ENCODE measurements at places on chromosomes 11 and 22. TPM values are rescaled to one million over a fixed set of nuclear protein-coding genes. Genes with fewer than 3 reads are reported as not detected.

The NFAM1 gene
- total RNA-seq, result 0.18 TPM

The OR6T1 gene
- total RNA-seq, result not detected

The UBE2L6 gene
- 69.2 TPM for total RNA-seq

The MAPK8IP1 gene
- 3.4 TPM for total RNA-seq

The C11orf16 gene
- total RNA-seq, result not detected

The MAJIN gene
- 1.5 TPM for total RNA-seq

The WT1 gene
- not detected for total RNA-seq

The OR8A1 gene
- not detected for total RNA-seq

The PRG3 gene
- not detected for total RNA-seq

The ASRGL1 gene
- total RNA-seq, result 0.98 TPM

The MUC5AC gene
- total RNA-seq, result not detected

The UCP3 gene
- total RNA-seq, result 5.7 TPM

The SPON1 gene
- total RNA-seq, result not detected

The PATE2 gene
- total RNA-seq, result not detected

The RBMXL2 gene
- total RNA-seq, result not detected

The GUCY1A2 gene
- total RNA-seq, result 0.07 TPM

The OR8D4 gene
- total RNA-seq, result not detected

The OR10A2 gene
- total RNA-seq, result not detected

The LUZP2 gene
- not detected for total RNA-seq

- no peak for DNase-seq
These were observed 30.4 kb downstream of the SEZ6L start for GRCh38 chr22:26199665-26200064.

DNA sequence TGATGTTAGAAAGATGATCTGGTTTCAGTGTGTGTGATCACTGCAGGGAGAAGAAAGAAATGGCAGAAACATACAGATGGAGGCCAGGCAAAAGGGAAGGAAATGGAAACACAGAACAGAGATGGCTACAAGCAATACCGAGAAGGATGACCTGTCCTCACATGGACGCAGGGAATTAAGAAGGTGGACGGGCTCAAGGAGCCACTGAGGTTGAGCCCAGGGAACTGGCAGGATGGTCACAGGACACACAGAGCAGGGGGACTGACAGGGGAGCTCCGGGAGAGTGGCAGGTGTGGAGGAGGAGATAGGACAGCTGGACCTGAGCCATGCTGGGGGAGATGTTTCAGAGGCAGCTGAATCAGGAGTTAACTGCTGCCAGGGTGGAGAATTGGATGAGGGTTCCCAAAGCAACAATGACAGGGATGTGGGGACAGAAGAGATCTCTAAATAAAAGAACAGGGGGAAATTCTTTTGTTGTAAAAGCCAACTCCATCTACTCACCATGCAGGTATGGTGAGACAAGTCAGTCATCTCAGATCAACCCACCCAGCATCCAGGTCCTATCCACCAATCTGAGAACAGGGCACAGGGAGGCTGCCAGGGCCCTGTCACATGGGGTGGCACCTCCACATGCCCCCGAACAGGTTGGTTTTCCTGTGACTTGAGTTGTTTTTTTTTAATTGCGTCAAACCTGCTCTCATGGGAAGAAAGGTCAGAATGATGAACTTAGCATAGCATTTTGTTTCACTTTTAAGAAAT, 26.3 kb downstream of the KLHL22 start:
- no peak for DNase-seq

DNA sequence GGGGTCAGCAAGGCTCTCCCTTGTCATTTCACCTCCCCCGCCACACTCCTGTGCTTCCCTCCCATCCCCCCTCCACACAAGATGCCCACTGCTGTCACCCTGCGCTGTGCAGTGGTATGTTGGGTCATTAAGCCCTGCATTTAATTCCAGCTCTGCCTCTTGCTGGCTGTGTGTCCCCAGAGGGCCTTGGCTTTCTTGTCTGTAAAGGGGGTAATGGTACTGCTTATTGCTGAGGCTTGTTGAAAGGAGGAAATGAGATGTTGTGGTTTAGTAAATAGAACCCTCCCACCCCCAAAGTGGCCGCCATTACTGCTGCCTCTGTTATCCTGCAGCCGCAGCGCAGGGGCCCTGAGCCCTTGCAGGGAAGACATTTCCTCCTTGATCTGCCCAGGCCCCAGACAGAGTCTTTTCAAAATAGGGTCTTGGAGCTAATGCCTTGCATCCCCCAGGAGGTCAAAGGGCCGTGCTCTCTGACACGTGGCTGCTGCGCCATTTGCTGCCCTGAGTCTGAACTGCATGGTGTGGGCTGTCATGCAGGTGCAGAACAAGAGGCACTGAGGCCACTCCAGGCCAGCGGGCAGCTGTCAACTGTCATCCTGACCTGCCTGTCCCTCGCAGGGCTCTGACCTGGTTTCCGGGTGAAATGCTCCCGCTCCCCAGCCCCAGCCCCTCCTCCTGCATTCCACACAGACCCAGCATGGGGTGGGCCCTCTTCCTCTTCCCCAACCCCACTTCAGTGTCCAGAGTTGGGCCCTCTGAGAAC, 18.7 kb downstream of the PVALB start:
- no peak for DNase-seq

- peak; percentile 3 for DNase-seq
These were observed 57.0 kb downstream of the SMIM38 start for GRCh38 chr11:69212798-69213110.

DNA sequence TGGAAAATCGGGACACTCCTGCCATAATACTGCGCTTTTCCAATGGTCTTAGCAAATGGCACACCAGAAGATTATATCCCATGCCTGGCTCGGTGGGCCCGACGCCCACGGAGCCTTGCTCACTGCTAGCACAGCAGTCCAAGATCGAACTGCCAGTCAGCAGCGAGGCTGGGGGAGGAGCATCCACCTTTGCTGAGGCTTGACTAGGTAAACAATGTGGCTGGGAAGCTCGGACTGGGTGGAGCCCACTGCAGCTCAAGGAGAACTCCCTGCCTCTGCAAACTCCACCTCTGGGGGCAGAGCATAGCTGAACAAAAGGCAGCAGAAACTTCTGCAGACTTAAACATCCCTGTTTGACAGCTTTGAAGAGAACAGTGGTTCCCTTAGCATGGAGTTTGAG, 15.6 kb downstream of the PTH start:
- no peak for DNase-seq

- no peak for DNase-seq
These were observed 92.6 kb upstream of the PDGFD start for GRCh38 chr11:104256525-104256924.

DNA sequence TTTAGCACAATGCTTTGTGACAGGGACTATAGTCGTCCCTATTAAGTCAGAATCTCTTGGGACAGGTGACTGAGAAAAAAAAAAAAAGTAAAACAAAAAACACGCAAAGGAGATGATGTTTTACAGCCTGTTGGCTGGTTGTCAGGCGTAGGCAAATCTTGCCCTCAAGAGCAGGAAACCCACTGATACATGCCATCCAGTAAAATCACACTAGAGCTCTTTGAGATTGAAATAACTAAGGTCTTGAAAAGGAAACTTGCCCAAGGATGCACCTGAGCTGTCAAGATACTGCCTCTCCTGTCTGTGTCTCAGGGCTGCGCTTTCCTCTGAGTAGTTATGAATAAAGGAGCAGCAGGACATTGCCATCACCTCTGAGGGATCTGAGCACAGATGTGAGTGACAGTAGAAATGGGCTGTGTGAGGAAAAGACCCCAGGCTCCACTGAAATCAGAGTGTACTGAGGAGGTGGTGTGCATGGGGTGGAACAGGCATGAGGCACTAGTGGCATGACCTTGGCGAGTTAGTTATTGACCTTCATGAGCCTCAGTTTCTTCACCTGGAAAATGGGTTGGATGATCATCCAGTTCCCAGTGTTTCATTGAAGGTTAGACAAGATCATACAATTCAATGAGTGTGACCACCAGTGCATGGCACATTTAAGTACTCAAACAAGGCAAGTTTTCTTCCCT, 23.3 kb downstream of the MICAL2 start:
- no peak for DNase-seq

- DNase-seq, result no peak
These were observed 39.5 kb downstream of the XRRA1 start for GRCh38 chr11:74909385-74909784.

DNA sequence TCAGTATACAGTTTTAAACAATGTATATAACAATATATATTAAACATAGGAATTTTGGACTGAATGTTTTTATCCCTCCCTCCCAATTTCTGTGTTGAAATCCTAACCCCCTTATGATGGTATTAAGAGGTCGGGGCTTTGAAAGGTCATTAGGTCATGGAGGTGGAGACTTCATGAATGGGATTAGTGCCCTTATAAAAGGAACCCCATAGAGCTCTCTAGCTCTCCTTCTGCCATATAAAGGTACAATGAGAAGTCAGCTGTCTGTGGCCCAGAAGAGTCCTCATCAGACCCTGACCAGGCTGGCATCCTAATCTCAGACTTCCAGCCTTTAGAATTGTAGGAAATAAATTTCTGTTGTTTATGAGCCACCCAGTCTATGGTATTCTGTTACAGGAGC, 6.5 kb downstream of the NNMT start:
- DNase-seq, result no peak

DNA sequence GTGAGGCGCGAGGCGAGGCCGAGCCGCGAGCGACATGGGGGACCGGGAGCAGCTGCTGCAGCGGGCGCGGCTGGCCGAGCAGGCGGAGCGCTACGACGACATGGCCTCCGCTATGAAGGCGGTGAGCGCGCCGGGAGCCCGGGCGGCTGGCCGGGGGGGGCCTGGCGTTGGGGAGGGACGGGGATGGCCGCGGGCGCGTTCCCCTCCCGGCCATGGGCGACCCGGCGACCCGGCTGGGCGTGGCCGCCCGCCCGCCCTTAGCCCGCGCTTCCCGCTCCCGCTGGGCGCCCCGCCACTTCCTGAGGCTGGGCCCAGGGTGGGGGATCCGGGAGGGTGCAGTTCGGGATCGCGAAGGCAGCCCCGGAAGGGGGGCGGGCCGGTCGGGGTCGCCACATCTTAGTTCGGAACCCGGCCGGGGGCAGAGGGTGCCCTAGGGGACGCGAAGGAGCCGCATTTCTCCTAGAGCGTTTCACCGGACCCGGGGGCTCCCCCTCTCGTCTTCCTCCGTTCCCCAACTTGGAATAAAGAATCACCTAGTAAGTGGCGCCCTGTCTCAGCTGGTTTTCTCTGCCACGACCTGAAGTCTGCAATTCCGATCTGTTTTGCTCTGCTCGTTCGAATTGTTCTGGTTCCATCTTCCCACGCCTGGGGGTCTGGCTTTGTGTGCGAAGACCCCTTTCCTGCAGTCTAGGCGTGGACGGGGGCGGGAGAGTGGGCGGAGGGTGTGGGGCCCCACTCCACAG, 536 bp downstream of the YWHAH start:
- no peak for DNase-seq

GRCh38 chr11:130125638-130126037, 33.9 kb upstream of the ST14 start:
- no peak for DNase-seq

GRCh38 chr11:113643701-113644100, 62.4 kb downstream of the TMPRSS5 start:
- no peak for DNase-seq

DNA sequence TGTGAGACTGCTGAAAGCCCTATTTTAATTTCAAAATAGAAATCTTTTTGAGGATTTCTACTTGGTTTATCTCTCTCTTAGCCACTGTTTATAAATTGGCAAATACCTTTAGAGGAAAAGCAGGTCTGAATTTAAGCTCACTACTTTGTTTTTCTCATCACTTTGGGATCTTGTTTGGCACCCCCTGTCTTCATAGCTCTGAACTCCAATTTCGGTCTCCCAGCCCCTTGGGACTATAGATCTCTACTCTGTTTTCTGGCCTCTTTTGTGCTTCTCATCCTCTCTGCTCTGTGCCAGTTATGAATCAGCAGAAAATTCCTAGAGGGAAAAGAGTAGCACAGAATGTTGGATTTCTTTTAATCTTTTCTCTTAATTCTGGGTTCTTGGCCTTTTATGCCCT, 118.3 kb downstream of the CYP2R1 start:
- DNase-seq, result no peak

- no peak for DNase-seq
These were observed 12.1 kb downstream of the PPM1F start for GRCh38 chr22:21940521-21940920.

DNA sequence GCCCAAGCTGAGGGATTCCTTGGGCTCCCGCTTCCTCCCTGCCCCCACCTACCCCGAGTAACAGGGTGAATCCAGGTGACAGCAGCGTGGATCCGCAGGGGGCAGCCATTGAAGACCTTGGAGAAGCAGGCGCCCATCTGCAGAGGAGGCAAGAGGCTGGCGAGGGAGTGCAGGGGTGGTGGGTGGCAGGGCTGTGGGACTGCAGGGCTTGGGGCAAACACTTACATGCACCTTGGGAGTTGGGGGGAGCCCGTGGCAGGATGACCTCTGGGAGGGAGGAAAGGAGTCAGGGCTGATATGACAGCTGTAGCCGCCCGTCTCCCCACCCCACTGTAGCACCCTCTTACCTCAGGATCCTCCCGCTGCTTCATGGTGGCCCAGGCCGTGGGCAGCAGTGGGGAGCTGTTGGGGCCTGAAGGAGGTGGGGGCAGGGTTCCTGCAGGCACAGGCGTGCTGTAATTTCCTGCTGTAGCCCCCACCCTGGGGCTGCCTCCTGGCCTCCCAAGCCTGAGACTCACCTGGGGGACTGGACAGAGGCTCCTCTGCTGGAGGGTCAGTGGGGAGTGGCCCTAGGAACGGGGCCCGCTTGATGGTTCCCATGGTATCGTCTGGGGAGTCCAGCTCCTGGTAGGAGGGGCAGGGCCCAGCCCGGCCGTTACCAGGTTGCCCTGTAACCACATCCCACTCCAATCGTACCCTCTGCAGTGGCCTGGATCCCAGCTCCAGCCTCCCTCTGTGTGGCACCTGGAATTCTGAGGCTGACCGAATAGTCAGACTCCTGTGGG, 6.1 kb downstream of the MAP4K2 start:
- DNase-seq, result no peak

GRCh38 chr22:46050916-46051614, 74.1 kb upstream of the WNT7B start:
- no peak for DNase-seq

DNA sequence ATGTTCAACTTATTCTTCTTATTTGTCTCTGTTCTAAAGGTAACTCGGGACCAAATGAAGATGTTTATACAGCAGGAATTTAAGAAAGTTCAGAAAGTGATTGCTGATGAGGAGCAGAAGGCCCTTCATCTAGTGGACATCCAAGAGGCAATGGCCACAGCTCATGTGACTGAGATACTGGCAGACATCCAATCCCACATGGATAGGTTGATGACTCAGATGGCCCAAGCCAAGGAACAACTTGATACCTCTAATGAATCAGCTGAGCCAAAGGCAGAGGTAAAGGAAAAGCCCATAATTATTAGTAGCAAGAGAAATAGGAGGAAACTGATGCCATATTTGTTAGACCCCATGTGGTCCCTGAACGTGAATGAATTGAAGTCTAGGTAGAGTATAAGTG, 63.3 kb downstream of the TRIM44 start:
- DNase-seq, result no peak
